ENCODE measurements at places on chromosomes 12 and 14. TPM values are rescaled to one million over a fixed set of nuclear protein-coding genes. Genes with fewer than 3 reads are reported as not detected.
A peak's percentile ranks its signal among the peaks of the same experiment; 100 is the strongest.

TAS2R43 gene
- 0.47 TPM for total RNA-seq

CLEC14A gene
- not detected for total RNA-seq

GSC gene
- not detected for total RNA-seq

ZDHHC22 gene
- total RNA-seq: 5.9 TPM

HOXC4 gene
- 5.6 TPM for total RNA-seq

TBC1D30 gene
- 2.6 TPM for total RNA-seq

MGP gene
- total RNA-seq: not detected

ZBTB42 gene
- 2.7 TPM for total RNA-seq

WNT1 gene
- total RNA-seq: 1.2 TPM

OR4Q2 gene
- total RNA-seq: not detected

ARHGEF40 gene
- total RNA-seq: 72.7 TPM

DNA sequence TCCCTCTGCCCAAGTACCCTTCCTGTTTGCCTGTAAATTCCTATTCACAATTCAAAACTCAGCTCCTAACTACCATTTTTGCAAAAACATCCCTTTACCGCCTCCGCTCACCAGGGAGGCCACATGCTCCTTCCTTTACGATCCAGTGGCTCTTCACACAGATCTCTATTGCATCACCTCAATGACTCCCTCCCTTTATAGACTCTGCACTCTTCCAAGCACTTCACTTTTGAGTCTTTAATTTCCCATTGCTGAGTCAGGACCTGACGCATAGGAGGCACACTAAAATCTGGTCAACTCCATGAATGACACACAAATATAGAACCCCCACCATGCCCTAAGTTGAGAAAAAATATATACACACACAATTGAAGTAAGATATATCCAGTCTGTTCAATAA, 45.9 kb downstream of the PPP1R13B start:
- no peak overlapping the region for H3K4me3 ChIP-seq
- H3K27ac ChIP-seq: no peak overlapping the region
- no peak for DNase-seq

- H3K4me3 ChIP-seq: no peak overlapping the region
- peaks cover 12% of the 10 kb centered on the region for H3K27me3 ChIP-seq
Measured at GRCh38 chr14:56918849-56919574, 108.7 kb upstream of the OTX2 start.

GRCh38 chr12:98635657-98636323, 8.8 kb downstream of the IKBIP start:
- DNase-seq: no peak
- peaks cover 4% of the 10 kb centered on the region for H3K36me3 ChIP-seq
- H3K4me3 ChIP-seq: no peak overlapping the region
- H3K27me3 ChIP-seq: no peaks in the 10 kb centered on the region

DNA sequence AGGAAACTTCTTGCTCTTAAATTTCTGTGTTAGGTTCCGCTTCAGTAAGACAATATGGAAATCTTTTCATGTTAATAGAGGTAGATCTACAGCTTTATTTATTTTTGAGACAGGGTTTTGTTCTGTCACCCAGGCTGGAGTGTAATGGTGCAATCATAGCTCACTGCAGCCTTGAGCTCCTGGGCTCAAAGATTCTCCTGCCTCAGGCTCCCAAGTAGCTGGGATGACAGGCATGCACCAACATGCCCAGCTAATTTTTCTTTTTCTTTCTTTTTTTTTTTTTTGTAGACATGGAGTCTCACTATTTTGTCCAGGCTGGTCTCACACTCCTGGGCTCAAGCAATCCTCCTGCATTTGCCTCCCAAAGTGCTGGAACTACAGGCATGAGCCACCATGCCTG, 70.1 kb downstream of the DAO start:
- no peak overlapping the region for H3K4me3 ChIP-seq
- no peaks in the 10 kb centered on the region for H3K4me1 ChIP-seq
- H3K27me3 ChIP-seq: peaks cover 24% of the 10 kb centered on the region
- H3K27ac ChIP-seq: no peak overlapping the region

DNA sequence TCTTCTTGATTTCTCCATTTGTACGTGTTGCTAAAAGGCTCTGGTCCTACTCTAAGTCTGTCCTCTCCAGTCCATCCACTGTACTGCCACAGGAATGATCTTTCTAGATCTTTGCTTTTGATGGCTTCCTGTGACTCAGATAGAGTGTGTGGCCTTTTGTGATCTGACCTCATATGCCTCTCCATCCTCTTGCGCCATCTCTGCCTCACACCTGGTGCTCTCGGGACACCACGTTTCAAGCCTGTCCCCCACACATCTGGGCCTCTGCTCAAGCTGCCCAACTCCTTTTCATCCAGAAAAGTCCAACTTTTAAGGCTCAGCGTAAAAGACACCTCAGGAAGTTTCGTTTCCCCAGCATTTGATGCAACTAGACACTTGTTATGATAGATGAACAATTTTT, 39.0 kb downstream of the DCAF4 start:
- no peaks in the 10 kb centered on the region for H3K27me3 ChIP-seq
- H3K4me1 ChIP-seq: peaks cover 11% of the 10 kb centered on the region
- DNase-seq: no peak
- peaks cover 8% of the 10 kb centered on the region for H3K36me3 ChIP-seq
- no peak overlapping the region for H3K4me3 ChIP-seq

DNA sequence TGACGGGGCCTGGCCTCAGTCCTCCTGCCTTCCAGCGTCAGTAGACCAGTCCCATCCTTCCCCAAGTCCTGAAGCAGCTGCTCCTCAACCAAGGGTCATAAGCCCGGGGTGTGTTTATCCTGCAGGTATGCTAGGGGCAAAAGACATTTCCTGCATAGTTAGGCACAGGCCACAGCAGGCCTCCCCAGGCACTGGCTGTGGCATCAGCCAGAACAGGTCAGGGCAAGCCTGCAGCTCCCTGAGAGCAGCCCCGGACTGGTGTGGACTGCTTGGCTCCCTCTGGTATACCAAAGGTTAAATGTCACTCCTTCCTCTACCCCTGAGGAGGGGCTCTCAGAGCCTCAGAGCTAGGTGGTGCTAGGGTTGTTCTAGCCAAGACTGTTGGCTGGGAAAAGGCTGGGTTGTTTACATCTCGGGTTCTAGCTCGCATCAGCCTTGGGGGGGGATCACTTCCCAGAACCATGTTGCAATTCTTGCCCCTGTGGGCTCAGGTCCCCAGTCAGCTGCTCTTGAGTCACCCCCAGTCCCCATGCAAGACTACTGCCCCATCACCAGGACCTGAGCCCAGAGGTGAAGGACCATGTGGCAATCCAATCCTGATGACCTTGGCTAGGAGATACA, 2.9 kb downstream of the MMP14 start:
- H3K27ac ChIP-seq: no peak overlapping the region
- H3K4me1 ChIP-seq: peaks cover 31% of the 10 kb centered on the region
- peaks cover 15% of the 10 kb centered on the region for H3K36me3 ChIP-seq
- peaks cover 33% of the 10 kb centered on the region for H3K27me3 ChIP-seq
- H3K4me3 ChIP-seq: peak overlapping the region; percentile 90

- no peaks in the 10 kb centered on the region for H3K36me3 ChIP-seq
- no peak overlapping the region for H3K4me3 ChIP-seq
- DNase-seq: no peak
- no peak overlapping the region for H3K27ac ChIP-seq
Measured at GRCh38 chr12:45637706-45638105, 91.8 kb upstream of the ARID2 start.

- no peak overlapping the region for H3K4me3 ChIP-seq
- H3K4me1 ChIP-seq: peaks cover 5% of the 10 kb centered on the region
- DNase-seq: no peak
- H3K36me3 ChIP-seq: no peaks in the 10 kb centered on the region
Measured at GRCh38 chr12:87155621-87156020, 873.6 kb downstream of the C12orf50 start.

DNA sequence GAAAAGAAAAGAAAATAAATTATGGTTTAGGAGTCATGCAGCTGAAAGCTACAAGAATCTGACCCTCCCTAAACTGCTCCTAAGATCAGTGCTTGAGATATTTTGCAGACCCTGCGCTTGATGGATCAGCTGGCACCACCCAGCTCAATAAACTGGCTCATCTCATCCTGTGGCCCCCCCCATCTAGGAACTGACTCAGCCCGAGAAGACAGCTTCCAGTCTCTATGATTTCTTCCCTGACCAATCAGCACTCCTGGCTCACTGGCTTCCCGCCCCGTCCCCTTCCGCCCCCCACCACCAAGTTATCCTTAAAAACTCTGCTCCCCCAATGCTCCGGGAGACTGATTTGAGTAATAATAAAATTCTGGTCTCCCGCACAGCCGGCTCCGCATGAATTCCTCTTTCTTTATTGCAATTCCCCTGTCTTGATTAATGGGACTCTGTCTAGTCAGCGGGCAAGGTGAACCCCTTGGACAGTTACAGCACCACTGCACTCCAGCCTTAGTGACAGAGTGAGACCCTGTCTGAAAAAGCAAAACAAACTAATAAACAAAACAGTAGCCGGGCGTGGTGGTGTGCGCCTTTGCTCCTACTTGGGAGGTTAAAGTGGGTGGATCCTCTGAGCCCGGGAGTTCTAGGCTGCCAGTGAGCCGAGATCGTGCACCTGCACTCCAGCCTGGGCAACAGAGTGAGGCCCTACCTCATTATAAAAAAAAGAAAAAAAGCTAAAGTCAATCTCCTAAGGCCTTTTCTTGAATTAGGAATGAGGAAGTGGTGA, 24.5 kb upstream of the SPTLC2 start:
- DNase-seq: no peak
- H3K36me3 ChIP-seq: no peaks in the 10 kb centered on the region
- no peak overlapping the region for H3K4me3 ChIP-seq
- no peaks in the 10 kb centered on the region for H3K27me3 ChIP-seq
- no peak overlapping the region for H3K27ac ChIP-seq

- H3K4me3 ChIP-seq: peak overlapping the region; percentile 89
- no peaks in the 10 kb centered on the region for H3K27me3 ChIP-seq
- DNase-seq: peak; percentile 64
- H3K27ac ChIP-seq: peak overlapping the region; percentile 89
- H3K4me1 ChIP-seq: peaks cover 75% of the 10 kb centered on the region
Measured at GRCh38 chr14:77032844-77033621, 4.5 kb upstream of the IRF2BPL start.

DNA sequence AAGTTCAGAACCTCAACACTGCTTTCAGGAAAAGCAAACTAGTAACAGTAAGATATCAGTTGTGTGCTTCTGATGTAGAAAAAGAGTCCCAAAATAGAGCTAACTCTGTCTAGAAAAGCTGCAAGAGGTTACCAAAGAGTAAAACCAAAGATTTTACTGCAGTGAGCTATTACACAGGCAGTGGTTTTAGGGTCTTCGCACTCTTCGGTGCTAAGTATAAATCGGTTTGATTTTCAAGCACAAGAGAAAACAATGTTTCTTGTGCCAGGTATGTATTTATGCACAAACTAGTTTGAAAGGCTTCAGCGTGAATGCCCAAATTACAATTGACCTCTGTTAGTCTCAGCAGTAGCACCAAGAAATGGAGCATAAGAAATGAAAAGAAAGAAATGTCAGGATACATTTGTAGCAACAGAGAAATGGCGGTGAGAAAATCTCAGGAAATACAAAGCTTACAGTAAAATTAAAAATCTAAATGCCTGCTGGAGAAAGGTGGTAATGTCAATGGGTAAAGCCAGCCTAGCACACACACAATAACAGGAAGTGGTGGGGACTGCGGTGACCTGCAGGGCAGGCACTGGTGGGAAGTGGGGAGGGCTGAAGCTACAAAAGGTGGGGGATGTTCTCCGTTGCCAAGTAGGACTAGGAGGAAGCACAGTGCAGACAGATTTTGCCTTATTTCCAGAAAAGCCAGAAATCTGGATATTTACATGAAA, 18.0 kb upstream of the DYRK2 start:
- H3K27me3 ChIP-seq: no peaks in the 10 kb centered on the region
- no peak for DNase-seq
- peaks cover 66% of the 10 kb centered on the region for H3K4me1 ChIP-seq

DNA sequence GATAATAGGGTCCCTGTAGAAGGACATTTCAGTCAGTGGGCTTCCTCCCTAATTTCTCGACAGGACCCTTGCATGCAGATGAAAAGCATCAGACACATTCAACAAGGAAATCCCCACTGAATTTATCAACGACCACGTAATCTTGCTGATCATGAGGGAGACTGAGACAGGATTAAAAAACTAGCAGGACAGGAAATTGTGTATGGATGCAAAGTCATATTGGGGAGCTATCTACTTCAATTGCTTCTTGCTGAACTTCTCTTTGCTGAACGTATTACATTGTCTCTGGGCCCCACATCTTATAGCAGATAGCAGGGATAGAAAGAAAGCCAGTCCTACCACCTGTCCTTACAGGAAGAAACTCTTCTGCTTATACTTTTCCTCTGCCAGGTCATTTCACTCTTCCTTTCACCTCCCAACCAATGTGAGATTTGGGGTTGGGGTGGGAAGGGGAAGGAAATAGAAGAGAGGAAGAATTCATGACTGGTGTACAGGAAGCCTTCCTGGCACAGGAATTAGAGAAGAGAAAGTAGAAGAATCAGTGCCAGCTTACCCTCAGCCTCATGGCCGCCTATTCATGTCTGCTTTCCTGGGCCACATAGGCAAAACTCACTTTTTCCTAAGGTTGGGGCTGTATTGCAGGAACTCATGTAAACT, 333.3 kb downstream of the ZFP36L1 start:
- peaks cover 27% of the 10 kb centered on the region for H3K4me1 ChIP-seq
- no peaks in the 10 kb centered on the region for H3K27me3 ChIP-seq
- peaks cover 5% of the 10 kb centered on the region for H3K36me3 ChIP-seq
- no peak overlapping the region for H3K4me3 ChIP-seq
- H3K27ac ChIP-seq: no peak overlapping the region

GRCh38 chr12:7101694-7102131, 7.3 kb downstream of the C1RL start:
- no peak overlapping the region for H3K27ac ChIP-seq
- no peaks in the 10 kb centered on the region for H3K27me3 ChIP-seq
- no peaks in the 10 kb centered on the region for H3K4me1 ChIP-seq
- no peak for DNase-seq
- H3K36me3 ChIP-seq: peaks cover 15% of the 10 kb centered on the region

- H3K27ac ChIP-seq: peak overlapping the region; percentile 43
- no peaks in the 10 kb centered on the region for H3K27me3 ChIP-seq
- peaks cover 8% of the 10 kb centered on the region for H3K36me3 ChIP-seq
- peaks cover 8% of the 10 kb centered on the region for H3K4me1 ChIP-seq
- DNase-seq: no peak
Measured at GRCh38 chr14:81295958-81296923, 75.5 kb upstream of the GTF2A1 start.

- no peaks in the 10 kb centered on the region for H3K4me1 ChIP-seq
- H3K4me3 ChIP-seq: no peak overlapping the region
- no peak overlapping the region for H3K27ac ChIP-seq
- H3K27me3 ChIP-seq: no peaks in the 10 kb centered on the region
- DNase-seq: no peak
- H3K36me3 ChIP-seq: no peaks in the 10 kb centered on the region
Measured at GRCh38 chr12:93943780-93944179, 204.6 kb upstream of the PLXNC1 start.

DNA sequence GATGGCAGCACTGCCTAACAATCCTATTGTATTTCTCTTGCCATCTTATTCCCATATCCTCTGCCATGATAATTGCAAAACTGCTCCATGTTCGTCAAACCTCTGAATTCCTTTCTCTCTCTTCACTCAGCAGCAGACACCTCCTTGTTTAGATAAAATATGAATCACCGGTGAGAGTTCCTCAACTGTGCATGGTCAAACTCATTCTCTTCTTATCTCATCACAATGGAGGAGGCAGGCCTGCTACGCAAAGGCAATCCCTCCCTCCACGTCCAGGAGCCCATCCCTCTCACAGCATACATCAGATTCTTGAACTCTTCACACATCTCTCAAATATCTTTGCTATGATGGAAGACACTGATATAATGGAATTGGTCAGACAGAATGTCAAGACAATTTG, 90.1 kb upstream of the DAAM1 start:
- no peaks in the 10 kb centered on the region for H3K36me3 ChIP-seq
- H3K4me3 ChIP-seq: no peak overlapping the region
- DNase-seq: no peak
- peaks cover 2% of the 10 kb centered on the region for H3K27me3 ChIP-seq

GRCh38 chr12:87025976-87026375, 769.8 kb upstream of the MGAT4C start:
- H3K4me1 ChIP-seq: no peaks in the 10 kb centered on the region
- H3K27me3 ChIP-seq: no peaks in the 10 kb centered on the region
- no peak for DNase-seq
- H3K4me3 ChIP-seq: no peak overlapping the region
- H3K36me3 ChIP-seq: no peaks in the 10 kb centered on the region
- no peak overlapping the region for H3K27ac ChIP-seq
